Central memory CD8-positive, alpha-beta T cell (primary cell): ENCODE measurements at places on chromosomes 4 and X.

DNA sequence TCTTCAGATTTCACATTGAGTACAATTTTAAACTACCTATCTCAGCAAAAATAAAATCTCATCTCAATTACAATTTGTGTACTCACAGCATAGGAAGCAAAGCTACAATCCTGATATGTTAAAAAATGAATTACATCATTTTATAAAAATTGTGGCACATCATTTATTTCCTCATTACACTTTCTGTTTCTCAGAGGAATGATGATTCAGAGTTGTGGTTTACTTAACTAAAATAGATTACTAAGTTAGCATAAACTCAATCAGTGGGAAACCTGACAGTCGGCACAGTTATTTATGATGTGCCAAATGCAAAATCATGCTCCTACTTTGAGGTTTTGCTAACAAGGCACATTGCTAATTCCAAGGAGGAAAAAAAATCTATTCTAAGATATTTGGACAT is 325.0 kb downstream of the FBXO8 start:
- DNase-seq, result no peak

GRCh38 chr4:24322511-24322910 is 261.8 kb downstream of the DHX15 start:
- DNase-seq, result no peak

GRCh38 chrX:39133971-39134370 is 332.7 kb downstream of the MID1IP1 start:
- DNase-seq, result no peak

GRCh38 chr4:80307774-80308465 is 27.6 kb upstream of the CFAP299 start:
- DNase-seq, result no peak

DNA sequence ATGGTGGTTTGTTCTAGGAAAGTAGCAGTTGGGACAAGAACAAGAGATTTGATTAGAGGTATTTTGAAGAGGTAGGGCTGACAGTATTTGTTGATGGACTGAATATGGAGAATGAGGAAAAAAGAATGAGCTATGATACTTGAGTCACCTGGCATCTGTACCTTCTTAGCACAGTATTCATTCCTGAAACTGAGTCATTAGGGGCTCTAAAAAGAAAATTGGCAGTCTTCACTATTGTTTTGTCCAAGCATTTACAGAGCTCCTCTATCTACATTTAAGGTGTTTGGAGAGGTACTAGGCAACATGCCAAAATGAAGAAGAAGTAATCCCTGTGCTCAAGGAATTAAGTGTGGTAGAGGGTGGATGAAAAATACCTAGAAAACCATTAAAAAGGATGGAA is 165.8 kb downstream of the SHROOM4 start:
- DNase-seq, result no peak

- DNase-seq, result no peak
Measured at GRCh38 chr4:168892475-168892874, 117.6 kb downstream of the CBR4 start.

DNA sequence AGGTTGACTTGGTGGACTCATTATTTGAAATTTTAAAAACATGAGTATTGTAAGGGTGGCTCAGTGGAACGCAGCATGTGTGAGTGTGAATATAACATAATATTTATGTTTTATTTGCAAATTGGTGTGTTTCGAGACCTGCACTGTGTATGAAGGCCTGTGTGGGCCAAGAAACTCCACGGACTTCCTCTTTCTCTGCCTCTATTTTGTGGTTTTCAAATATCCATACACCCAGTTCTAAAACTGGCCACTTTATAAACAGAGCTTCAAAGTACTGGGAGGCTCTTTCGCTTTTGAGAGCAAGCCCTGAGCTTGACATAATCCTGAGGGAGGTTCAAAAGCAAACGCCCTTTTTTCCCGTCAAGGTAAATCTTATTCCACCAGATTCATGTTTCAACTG is 187.7 kb downstream of the GPAT3 start:
- no peak for DNase-seq

DNA sequence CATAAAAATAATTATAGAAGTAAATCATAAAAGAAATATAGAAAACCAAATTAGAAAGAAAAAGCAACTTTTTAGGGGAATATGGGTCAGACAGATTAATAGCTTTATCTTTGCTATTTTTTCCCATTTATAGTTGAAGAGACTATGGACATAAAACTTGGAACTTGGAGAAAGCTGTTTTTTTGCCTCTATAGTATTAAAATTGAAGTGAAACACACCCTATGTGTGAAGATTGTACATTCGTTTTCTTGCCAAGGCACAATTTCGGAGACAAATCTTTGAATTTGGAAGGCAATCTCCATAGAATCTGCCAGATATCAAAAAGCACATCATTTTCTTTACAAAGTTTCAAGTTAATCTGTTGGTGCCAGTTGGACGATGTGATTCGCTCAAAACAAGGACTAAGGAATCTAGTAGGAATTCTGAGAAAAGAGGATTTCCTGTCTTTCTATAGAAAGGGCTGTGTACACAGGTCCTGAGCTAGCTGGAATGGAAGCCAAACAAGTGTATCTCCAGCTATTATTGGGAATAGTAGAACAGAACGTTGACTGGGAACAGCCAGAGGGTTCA is 156.3 kb downstream of the SLC7A11 start:
- DNase-seq, result no peak

DNA sequence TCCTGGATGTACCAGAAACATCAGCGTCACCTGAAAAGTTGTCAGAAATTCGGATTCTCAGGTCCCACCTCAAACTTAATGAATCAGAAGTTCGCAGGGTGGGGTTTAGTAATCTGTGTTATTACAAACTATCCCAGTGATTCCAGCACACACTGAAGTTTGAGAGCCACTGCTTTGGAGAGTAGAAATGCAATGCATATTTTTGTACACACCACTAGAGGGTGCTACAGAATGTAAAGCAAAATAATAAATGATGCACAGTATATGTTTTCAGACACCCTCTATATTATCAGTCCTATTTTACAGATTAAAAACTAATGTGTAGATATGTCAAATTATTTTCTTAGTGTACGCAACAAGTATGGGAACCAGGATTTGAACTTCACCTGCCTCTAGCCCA is 2.4 kb upstream of the MORF4L2 start:
- no peak for DNase-seq

- DNase-seq, result no peak
Measured at GRCh38 chr4:138494931-138495330, 252.8 kb upstream of the SLC7A11 start.

GRCh38 chrX:47574076-47574546 is 8.1 kb upstream of the TIMP1 start:
- DNase-seq, result no peak

DNA sequence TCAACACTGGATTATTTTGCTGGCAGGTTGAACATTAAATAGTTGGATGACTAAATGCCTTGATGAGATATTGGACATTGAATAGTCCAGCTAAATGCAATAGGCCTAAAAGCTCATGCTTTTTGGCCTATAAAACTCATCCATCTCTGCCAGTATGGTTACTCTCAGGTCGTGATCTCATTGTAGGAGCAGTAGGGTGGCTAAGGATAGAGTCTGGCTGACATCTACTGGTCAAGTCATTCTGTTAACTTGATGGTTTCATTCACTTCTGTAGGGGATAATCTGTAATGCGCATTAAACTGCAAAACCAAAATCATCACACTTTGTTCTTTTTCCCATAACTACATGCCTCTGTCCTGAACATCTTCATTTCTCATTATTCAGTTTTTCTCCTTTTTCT is 227.0 kb downstream of the DKK2 start:
- DNase-seq, result no peak

- DNase-seq, result no peak
Measured at GRCh38 chrX:148333989-148334388, 166.4 kb upstream of the AFF2 start.

- DNase-seq, result no peak
Measured at GRCh38 chr4:169800541-169800940, 42.8 kb upstream of the HPF1 start.

DNA sequence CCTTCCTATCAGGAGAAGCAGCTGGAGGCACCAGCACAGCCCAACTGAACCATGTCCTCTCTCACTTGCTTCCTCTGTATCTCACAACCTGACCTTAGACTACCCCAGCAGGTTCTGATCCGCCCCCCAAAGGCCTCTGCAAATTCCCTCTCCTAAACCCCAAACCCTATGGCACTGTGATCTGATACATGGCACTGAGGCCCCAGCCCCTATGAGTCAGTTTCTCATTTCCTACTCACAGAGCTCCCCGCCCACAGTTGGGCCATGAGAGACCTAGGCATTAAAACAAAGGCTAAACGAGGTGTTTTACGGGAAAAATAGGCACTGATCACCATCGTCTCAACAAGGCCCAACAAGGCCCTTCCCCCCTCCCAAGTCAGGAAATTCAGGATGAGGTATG is 19.1 kb downstream of the SASH3 start:
- no peak for DNase-seq

GRCh38 chr4:76219299-76220055 is 5.9 kb upstream of the SCARB2 start:
- no peak for DNase-seq

DNA sequence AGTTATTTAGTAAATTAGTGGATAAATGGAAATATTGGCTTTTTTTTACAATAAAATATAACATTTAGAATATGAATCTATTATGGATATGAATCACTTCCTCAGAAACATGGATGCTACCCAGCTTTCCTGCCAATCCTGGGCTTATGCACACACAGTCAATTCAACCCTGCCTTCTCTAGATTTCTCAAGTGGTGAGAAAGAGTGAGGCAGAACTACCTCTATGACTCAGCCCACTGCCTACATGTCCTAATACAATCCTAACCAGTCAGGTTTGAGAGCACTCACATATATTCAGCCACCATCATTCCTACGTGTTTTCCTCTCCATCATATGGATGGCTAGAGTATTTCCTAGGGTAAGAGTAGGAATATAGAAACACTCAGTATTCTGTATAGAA is 91.1 kb upstream of the ANKRD50 start:
- no peak for DNase-seq

DNA sequence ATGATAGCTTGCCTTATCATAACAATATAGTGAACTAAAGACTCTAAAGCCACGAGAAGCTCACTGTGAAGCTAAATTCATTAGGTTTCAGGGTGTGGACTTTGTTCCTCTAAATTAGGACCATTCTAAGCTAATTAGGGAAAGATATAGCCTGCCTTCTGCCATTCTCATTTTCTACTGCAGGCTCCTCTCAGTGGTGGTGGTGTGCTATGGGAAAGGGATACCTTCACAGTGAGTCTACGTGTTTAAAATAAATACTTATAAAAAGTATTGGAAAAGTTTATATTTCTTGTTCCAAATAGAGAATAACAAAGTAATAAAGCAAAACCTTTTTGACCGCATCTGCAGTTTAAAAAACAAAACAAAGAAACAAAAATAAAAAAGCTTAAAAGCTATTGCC is 327.7 kb downstream of the PAPSS1 start:
- DNase-seq, result no peak

DNA sequence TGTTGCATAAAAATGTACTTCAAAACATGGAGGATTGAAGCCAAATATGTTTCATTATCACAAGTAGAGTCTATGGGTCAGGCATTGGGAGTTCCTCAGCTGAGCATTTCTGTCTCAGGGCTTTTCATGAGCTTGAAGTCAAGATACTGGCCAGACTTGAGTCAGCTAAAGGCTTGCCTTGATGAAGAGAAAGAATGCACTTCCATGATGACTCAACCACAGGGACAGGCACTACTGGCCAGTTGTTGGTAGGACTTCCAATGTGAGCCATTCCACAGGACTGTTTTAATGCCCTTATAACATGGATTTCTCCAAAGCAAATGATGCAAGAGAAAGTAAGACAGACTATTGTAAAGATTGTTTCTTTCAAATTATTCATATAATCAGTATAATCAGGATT is 895.6 kb downstream of the RAB28 start:
- DNase-seq, result no peak

DNA sequence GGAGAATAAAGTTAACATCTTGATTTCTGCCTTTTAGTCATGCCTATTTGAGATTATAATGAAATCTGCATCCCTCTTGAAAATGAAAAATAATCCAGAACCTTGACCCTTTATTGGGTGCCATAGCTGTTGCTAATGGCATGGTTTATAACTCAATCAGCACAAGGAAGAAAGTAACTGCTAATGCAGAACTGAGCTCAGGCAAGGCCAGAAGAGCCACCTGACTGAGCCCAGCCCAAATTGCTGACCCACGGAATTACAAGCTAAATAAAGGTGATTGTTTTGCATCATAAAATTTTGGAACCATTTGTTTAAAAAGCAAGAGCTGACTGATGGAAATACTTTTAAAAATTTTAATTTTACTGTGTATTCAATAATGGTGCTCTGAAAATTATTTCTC is 76.4 kb upstream of the TBL1X start:
- DNase-seq, result no peak

DNA sequence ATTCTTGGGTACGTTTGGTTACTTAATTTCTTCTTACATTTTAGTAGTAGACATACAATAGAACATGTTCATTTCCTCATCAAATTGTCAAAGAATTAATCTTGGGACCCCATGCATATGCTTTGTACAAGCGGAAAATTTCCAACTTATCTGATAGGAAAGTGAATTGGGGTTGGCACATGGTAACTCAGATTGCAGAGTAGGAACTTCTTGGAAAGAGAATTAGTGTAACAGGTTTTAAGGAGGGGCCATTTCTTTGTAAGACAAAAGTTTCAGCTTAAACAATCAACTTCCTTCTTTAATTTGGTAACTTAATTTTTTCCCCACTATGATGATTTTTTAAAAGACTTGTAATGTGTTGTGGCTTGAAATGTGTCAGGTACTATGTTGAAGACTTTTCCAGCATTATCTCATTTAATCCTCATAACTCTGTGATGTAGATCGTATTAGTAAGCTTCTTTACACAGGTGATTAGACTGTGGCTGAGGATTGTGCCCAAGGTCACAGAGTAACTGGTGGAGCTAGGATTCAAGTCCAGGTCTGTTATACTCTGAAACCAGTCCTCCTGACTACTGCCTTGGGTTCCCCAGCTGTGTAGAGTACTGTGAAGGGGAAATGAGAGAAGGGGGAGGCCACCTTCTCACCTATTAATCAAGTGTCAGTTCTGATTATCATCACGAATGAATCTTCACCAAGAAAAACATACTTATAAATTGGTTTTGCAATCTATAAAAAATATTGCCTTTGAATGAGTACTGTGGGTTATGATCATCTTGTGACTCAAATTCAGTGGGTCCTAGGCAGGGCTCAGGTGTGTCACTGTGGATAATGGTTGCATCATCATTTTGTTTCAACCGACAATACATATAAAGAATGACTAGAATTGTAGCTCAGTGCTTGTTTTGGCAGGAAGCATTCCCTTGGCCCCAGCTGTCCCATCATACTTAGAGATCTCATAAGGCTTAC is 4.3 kb downstream of the GK start:
- DNase-seq, result no peak

GRCh38 chr4:184328022-184328736 is 110.5 kb upstream of the ENPP6 start:
- DNase-seq, result no peak

GRCh38 chrX:57772637-57773036 is 92.6 kb upstream of the NLRP2B start:
- DNase-seq, result no peak

DNA sequence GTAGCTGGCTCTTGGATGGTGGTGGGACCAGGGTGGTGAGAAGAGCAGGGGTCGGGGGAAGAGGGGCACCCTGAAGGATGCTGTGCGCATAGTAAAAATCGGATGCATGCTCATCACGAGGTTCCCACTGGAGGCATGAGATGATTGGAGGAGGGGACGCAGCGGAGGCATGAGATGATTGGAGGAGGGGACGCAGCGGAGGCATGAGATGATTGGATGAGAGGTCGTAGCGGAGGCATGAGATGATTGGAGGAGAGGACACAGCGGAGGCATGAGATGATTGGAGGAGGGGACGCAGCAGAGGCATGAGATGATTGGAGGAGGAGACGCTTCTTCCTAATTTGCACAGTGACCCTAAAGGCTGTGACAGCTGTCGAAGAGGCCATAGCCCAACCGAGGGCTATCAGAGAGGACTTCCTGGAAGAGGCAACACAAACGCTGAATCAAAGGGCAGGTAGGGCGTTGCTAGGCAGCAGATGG is 106.7 kb downstream of the ADRA2C start:
- DNase-seq, result no peak
